ENCODE measurements at places on chromosomes 7 and 10.

DNA sequence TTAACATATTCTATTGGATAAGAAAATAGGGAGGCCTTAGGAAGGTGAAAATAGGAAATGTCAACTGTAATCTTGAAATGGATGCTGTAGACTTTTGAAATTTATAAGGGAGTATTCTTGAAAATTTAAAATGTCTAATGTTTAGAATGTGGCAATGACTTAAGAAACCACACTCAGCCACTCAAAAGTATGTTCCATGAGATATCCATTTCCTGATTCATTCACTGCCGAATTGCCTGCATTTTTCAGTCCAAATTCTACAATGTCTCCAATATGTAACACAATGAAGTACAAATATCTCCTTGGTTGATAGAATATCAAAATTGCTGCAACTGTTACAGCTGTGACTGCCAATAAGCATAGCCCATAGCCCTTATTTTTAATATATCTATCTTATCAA, 25.9 kb downstream of the PRKG1 start:
- DNase-seq, result no peak

DNA sequence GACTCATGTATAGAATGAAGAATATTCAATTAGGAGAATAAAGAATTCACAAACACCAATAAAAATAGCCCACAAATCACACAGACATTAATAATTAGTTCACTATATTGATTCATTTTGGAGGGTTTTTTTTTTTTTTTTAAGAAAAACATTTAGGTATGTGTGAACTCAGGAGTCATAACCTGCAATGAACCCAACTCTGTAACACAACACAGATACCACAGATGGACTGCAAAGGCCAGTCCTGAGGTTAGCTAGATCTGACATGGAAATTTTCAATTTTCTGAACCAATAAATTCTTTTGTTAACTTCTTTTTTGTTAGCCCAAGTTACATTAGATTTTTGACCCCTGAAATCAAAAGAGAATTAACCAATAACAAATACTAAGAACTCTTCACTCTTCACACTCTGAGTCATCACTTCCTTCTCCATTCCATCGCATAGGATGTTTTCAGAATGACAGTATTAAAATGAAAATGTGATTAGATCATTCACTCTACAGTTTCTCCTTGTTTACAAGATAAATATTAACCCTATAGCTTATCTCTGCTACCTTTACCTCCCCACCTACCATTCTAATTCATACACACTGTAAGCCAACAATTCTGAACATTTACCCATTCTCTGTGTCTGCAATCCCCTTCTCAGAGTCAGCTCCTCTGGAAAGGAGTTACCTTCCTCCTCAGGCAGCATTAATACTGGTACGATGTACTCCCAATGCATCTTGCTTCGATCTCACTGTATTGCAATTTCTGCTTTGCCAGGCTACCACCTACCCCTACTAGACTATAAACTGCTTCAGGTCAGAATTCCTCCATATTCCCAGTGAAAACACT, 141.5 kb downstream of the LRRN3 start:
- no peak for DNase-seq

DNA sequence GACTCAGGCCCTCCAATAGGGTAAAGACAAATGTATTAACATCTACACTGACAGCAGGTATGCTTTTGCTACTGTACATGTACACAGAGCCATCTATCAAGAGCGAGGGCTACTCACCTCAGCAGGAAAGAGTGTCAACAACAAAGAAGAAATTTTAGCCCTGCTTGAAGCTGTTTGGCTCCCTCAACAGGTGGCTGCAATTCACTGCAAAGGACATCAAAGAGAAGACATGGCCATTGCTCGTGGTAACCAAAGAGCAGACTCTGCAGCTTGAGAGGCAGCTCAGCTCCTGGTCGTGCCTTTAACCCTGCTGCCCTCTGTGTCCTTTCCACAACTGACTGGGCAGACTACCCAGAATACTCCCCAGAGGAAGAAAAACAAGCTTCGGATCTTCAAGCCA, 5.1 kb downstream of the AKR1B15 start:
- DNase-seq, result no peak

- DNase-seq, result no peak
These were observed 227.2 kb downstream of the ADAM12 start for GRCh38 chr10:126160971-126161630.

DNA sequence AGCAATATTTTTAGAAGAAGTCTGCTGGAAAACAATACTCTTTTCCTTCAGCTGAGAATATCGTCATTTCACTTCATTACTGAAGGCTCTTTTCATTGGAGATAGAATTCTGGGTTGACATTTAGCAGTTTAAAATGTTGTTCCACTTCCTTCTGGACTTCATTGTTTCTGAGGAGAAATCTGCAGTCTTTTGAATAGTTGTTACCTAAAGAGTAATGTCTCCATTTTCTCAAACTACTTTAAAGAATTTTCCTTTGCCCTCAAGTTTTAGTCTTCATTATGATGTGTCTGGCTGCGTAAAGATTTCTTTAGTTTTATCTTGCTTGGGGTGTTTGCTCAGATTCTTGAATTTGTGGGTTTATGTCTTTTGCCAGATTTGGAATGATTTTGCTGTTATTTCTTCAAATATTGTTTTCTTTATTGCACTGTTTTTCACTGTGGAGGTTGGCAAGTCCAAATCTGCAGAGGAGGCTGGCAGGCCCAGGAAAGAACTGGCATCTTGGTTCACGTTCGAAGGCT, 136.3 kb downstream of the DNAJB6 start:
- DNase-seq, result no peak

DNA sequence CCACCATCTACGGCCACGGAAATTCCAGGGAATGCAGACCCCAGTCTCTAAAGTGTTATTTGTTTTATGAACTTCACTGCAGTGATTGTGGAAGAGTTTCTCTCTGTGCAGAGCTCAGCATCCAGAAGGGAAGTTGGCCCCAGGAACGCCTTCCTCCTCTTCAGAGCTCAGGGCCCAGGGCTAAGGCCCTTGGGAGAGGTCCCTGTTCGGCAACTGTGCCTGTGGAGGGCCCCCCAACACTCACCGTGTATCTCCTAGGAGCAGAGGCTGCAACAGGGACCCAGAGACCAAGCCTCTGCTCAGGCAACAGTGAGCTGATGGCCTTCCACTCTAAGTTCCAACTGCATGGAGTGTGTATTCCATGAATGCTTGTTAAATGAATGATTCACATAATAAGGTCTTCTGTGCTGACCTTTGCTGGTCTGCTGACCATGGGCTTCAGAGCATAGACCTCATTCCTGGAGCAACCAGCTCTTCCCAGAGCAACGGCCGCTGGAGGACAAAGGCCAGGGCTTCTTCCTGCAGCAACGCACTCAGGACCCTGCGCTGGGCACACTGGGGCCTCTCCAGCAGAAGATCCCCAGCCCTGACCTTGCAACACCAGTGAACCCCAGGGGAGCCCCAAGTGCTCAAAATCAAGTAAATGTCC, 7.7 kb downstream of the DIP2C start:
- no peak for DNase-seq

DNA sequence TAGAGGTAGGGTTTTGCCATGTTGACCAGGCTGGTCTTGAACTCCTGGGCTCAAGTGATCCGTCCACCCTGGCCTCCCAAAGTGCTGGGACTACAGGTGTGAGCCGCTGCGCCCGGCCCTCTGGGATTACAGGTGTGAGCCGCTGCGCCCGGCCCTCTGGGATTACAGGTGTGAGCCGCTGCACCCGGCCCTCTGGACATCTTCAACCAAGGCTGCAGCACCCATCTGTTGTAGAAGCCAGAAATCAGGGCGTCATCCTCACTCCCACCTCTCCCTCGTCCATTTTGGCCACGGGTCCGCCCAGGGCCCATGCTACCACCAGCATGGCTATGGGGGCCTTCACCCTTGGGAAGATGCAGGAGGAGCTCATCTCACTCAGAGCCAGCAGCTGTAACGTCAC, 38.5 kb upstream of the EBF3 start:
- no peak for DNase-seq

DNA sequence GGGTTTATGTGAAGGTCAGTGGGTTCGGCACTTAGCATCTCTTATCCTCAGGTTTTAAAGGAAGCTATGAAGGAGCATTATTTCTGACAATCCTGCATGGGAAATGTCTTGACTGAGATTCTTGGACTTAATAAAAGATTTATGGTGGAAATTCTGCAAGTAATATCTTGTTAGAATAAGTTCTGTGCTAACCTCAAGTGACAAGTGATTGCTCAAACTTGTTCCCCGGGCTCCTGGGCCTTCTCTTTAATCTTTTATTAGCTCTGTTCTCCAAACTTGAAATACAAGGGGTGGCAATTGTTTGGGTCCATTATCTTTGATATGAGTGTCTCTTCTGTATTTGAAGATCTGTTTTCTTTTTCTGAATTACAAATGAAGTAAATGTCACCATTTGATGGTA, 140.6 kb upstream of the CTBP2 start:
- no peak for DNase-seq

DNA sequence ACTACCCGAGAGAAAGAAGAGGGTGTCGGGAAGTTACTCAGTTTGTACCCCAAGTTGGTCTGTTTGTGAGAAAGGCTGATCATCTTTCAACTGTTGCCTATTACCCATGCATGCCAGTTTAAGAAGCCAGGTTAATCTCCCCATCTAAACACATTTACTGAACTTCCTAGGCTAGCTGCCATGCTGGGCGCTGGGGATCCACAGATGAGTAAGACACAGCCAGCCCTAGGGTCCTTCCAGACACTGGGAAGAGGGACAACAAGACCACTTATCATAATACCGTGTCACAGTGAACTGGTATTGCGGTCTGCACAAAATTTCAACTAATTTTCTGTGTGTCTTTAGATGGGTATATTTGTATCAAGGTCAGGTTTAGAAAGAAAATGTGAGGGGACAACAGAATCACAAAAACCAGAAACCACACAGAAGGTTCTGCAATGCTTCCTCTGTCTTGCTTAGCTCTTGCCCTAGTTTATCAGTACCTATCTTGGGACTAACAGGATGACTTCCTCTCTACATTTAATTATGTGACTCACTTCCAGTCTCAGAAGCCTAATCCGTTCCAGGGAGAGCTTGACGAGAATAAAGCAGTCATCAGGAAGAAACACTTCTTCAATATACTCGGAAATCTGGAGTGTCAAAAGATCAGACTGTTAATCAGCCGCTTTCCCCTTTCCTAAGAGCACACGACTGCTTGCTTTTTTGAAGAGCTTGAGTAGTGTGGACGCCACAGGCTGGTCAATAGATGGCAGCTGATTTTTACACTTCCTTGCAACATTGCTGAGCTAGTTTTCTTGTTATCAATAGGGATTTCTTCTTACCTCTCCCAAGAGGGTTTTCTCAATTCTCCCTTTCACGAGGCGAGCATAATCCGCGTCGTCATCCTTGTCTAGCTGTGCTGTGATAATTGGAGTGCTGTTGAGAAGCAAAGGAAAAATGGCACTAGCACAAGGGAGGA, 45.7 kb downstream of the POLR3A start:
- DNase-seq, result no peak

DNA sequence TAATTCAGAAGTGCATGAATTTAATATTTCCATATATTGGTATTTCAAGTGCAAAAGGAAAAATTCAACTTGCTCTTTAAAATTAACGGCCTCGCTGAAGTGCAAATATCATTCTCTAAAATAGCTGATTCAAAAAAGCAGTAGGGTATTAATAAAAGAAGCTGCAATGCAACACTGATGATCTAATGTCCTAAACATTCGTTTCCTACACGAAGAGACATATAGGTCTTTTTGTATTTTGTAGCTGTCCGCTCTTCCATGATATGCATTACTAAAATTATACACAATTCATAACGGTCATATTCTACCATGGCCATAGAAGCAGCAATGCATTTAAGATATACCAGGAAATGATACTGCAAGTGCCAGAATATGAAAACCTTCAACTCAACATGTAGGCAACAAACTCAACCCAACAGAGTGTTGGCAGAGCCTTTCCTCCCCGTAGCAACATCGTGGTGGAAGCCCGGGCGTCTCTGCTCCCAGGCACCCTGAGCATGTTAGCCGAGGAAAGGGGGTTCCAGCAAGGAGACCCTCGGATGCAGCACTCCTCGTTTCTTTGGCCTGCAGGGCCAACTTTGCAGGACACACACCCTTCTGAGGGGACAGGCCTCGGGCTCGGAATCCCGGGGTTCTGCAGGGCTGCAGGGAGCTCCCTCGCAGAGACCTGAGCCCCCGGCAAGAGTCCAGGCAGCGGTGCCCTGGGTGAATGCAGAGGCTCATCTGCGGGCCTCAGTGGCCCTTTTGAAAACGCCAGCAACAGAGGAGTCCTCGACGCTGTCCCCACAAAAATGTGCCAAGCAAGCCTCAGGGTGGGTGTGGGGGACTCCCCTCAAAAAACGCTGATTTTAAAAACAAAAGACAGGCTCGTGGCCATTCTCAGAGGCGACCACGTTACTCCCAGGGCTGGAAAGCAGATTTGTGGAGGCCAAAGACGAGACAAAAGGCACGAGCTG, 1.6 kb downstream of the FAM171A1 start:
- no peak for DNase-seq

DNA sequence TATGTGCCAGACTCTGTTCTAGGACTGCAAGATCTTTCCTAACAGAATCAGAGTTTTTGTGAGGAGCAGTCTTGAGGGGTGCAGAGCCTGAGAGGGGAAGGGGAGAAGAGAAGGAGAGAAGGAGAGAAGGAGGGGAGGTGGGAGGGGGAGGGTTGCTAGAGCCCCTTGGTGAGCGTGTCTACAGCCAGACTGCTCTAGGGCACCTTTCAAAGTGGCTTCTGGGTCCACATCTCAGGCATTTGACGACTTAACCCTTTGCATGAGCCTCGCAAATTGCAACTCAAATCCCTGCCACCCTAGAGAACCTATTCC, 31.1 kb upstream of the LEP start:
- no peak for DNase-seq

DNA sequence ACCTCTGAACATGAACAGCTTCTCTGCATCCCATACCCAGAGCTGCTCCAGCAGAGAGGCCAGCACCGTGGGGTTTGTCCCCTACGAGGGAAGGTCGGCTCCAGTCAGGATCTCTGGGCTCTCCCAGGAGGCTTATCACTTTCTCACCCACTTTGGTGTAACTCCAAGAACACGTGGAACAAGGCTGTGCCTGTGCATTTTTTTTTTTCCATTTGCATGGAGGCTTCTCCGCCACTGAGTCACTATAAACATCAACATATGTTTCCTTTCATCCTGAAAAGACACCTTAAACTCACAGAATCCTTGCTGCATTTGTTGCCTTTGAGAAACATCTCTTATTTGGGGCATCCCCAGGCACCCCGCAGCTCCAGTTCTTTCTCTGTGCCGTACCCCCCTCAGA, 29.4 kb upstream of the ECHDC3 start:
- no peak for DNase-seq

- DNase-seq, result no peak
These were observed 81.9 kb downstream of the SKAP2 start for GRCh38 chr7:26782501-26782900.

DNA sequence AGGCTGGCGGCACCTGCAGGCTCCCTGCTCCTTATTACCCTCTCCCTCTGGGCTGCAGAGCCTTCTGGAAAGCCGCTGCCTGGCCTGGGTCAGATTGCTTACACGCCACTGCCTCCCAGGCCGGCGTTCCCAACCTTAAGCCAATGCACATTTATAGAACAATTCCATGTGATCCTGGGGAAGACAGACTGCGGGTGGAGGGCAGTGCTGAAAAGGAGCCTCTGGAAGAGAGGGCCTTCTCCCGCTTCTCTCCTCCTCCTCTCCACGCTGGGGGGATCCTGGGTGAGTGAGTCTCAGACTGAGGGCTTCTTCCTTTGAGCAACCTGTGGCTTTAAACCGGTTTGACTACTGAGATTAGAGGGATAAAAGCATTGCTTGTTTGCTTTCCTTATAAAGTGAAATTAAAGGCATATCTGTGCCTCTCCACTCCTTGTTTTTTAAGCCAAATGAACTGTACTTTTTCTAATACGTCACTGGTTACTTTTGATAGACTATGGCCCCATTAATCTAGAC, 5.5 kb downstream of the TACC2 start:
- no peak for DNase-seq
